Fibroblast of mammary gland (primary cell): ENCODE measurements at places on chromosomes 1 and 21.
A peak's percentile ranks its signal among the peaks of the same experiment; 100 is the strongest.

GRCh38 chr1:224203243-224204016 lies 20.4 kb downstream of the DEGS1 start:
- DNase-seq = peak; percentile 81

- no peak for DNase-seq
Observed at GRCh38 chr21:41483973-41484372, 24.0 kb downstream of the TMPRSS2 start.

DNA sequence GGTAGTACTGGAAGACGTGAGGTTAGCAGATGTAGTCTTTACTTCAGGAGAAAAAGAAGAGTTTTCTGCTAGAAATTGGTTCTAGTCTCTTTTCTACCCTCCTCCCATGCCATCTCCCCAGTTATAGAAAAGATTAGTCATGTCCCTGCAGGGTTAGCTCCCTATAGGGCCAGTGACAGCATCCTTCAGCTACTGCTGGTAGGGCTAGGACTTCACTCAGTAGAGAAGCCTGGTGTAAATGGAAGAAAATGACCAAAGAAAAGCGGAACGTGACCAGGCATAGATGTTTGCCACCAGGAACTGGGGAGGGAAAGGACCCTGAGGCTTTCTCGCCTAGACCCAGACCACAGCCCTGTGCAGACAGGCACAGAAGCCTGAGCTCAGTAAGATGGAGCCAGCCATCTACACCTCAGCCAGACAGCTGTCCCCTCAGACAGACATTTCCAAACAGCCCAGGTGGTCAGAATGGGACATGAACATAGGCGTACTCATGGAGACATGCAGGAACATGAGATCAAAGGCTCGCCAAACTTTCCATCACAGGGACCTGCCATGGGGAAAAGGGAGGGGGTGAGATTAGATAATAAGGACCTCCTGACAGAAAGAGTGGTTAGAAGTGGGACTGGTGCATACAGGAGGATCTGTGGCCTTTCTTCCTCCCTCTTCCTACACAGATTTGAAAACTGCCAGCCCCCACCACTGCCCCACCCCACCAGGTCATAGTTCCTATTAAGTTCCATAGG lies 23.5 kb upstream of the SLAMF9 start:
- DNase-seq = no peak

- DNase-seq = no peak
Observed at GRCh38 chr1:159827102-159827490, 423 bp downstream of the SLAMF8 start.

DNA sequence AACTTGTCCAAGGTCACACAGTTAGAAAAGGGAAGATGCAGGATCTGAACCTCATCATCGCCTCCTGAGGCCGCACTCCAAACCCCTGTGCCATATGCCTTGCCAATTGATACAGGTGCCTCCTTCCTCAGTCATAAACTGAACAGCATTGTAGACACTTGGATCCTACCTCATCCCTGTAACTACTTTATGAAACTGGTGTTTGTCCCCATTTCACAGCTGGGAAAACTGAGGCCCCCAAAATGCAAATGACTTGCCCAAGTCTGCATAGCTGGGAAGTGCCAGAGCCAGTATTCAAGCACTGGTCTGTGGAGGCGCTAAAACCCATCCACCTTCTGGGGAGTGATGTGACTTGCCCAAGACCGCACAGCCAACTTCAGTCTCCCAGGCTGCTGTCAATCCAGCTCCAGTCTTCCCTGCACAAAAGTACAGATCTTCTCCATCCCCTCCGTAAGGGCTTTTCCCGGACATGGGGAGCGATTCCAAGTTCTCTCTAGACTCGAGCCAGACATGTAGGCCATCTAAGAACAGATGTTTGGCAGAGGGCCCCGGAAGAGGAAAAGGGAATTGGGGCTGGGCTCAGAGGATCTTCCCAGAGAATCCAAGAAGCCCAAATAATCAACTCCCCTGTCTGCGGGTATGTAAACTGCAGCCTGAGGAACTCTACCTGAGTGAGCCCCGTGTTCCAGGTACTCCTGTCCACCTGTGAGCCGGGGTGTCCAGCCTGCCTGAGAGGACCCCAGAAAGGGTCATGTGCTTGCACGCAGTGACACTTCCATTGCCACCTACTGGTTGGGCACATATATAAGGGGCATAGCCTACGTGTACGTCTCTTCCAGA lies 60.5 kb downstream of the SYT2 start:
- DNase-seq = peak; percentile 25

DNA sequence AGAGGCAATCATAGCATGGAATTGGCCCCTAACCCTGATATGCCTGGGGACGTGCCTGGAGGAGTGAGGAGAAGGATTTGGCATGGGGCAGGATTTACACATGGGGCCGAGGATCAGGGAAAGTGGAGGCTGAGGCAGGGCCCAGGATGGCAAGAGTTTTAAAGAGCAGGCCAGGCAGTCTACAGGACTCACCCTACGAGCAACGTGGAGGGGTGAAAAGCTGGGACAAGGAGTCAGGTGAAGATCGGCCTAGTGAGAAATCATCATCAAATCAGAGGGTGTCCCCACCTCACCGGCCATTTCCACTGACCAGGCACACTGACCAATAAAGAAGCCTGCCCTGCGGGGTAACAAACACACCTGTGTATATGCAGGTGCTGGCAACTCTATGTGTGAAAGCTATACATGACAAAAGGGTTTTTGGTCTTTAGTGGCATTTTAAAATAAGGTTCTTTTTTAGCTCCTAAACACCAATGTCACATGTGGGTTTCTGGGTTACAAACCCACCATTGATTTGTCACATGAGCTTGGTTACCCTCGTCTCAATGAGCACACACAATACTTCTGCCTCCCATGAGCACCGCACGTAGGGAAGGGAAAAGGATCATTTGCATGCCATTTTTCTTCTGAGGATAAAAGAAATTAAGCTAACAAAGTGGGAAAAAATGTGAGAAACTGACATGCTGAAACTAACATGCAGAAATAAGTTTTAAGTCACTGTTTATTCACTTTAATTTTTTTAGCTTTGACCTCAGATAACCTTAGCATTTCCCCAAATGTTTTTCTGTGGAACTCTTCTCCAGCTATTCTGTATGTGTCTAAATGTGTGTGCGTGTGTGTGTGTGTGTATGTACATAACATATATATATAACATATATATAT lies 168.1 kb upstream of the EDN2 start:
- no peak for DNase-seq
